Myocyte (in vitro differentiated cells): ENCODE measurements at places on chromosomes 13 and 19. TPM values are rescaled to one million over a fixed set of nuclear protein-coding genes. Genes with fewer than 3 reads are reported as not detected.
A peak's percentile ranks its signal among the peaks of the same experiment; 100 is the strongest.

Gene HSPB6
- 0.21 and 0.37 TPM in 2 replicates for total RNA-seq

Gene CEACAM8
- not detected in 2 replicates for total RNA-seq

DNA sequence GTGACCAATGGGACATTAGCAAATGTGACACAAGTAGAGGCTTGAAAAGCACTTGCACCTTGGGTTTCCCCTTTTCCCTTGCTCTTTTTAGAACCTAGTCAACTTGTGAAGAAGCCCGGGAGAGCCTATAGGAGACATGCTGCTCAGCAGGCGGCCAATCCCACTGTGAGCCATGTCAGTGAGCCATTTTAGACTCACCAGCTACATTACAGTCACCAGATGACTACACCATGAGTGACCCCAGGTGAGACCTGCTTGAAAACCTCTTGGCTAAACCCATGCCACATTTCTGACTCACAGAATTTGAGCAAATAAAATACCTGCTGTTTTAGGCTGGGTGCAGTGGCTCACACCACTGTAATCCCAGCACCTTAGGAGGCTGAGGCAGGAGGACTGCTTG lies 317.5 kb downstream of the KLF12 start:
- DNase-seq, result no peak

DNA sequence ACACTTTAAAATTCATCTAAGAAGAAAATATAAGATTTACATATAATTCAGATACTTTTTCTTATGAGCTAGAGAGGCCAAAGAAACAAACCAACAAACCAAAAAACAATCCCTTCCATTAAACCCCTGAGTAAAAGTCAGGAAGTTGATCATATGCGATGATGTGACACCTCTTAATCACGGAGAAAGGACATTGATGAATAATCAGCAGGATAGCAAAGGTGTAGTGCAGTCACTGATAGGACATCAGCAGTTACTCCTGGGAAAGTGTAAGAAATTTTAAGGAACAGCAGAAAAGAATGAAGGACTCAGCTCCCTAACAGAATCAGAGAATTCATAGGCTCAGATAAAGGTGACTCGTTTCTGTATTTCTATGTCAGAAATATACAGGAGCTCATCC lies 202.4 kb upstream of the EDNRB start:
- DNase-seq, result no peak

Gene SKA3
- total RNA-seq, result 2.5 and 3.1 TPM in 2 replicates

- no peak for DNase-seq
Observed at GRCh38 chr19:53813996-53814395, 10.1 kb downstream of the NLRP12 start.

- no peak for DNase-seq
Observed at GRCh38 chr19:43330726-43331434, 22.6 kb upstream of the CD177 start.

- DNase-seq, result no peak
Observed at GRCh38 chr19:58364146-58364545, 1.6 kb upstream of the ZNF497 start.

Gene APOC4
- total RNA-seq, result not detected in 2 replicates

Gene PET100
- total RNA-seq, result 8.8 and 15.9 TPM in 2 replicates

Gene EML2
- total RNA-seq, result 24.7 and 25.5 TPM in 2 replicates

Gene CYP2A7
- not detected in 2 replicates for total RNA-seq

- no peak for DNase-seq
Observed at GRCh38 chr19:31598730-31599238, 249.5 kb upstream of the TSHZ3 start.

Gene ZNF787
- 22.5 and 23.3 TPM in 2 replicates for total RNA-seq

GRCh38 chr19:51702103-51702824 lies 9.1 kb downstream of the SPACA6 start:
- DNase-seq, result no peak

- peak; percentile 2 for DNase-seq
Observed at GRCh38 chr13:77222000-77222690, 104.7 kb downstream of the MYCBP2 start.

Gene APLP1
- 10.4 and 30.5 TPM in 2 replicates for total RNA-seq

DNA sequence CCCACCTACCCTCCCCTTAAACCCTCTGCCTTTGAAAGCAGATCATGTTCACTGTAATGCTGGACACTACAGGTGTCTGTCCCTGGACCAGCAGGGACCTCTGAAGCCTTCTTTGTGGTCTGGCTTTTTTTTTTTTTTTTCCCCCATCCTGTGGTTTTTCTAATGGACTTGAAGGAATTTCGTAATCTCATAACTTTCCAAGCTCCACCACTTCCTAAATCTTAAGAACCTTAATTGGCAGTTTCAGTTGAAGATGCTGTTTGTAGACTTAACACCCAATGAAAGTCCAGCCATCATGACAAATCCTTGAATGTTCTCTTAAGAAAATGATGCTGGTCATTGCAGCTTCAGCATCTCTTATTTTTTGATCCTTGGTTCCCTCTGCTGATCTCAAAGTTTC lies 45.0 kb upstream of the LRCH1 start:
- DNase-seq, result no peak

Gene FGF14
- under 0.01 TPM in 1 of 2 replicates, not detected in the other for total RNA-seq

Gene IRF2BP1
- total RNA-seq, result 45.1 and 52.6 TPM in 2 replicates

Gene GEMIN7
- total RNA-seq, result 15.2 and 25.7 TPM in 2 replicates

Gene GPR12
- total RNA-seq, result not detected in 2 replicates

- DNase-seq, result peak; percentile 75
Observed at GRCh38 chr19:2273356-2274184, 8.4 kb downstream of the PEAK3 start.

GRCh38 chr19:31054430-31054829 lies 294.8 kb downstream of the TSHZ3 start:
- DNase-seq, result peak; percentile 48

DNA sequence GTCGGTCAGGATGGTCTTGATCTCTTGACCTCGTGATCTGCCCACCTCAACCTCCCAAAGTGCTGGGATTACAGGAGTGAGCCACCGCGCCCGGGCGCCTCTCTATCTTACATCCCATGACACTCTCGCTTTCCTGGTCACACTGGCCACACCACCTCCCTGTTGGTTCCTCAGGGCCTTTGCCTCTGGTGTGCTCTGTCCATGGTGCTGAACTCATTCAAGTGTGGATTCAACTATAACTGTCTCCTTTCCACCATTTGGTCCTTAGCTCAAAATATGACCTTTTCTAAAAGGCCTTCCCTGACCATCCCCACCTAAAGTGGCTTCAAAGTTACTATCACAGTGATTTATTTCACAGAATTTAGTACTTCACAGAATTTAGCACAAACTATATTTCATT lies 3.7 kb upstream of the SMIM17 start:
- peak; percentile 46 for DNase-seq

Gene LGALS4
- not detected in 2 replicates for total RNA-seq

Gene OR7C1
- 0.05 and 0.24 TPM in 2 replicates for total RNA-seq

DNA sequence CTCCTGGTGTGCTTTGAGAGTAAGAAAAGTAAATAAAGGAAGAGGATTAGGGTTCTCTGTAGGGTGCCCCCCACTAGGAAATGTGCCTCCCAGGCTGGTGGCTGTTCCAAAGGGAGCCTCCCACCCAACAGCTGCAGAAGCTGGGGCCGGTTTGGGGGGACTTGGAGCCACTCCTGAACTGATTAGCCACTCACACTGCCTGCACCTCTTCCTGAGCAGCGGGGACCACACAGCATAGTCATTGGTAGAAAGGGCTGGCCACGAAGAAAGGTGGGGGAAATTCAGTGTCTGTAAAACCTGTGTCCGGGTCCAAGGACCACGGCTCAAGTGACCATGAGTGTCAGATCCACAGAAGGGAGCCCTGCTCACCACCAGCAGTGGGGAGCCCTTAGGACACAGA lies 55.6 kb downstream of the SPACA7 start:
- DNase-seq, result no peak

GRCh38 chr13:98262292-98262691 lies 85.2 kb upstream of the RNF113B start:
- DNase-seq, result no peak

- DNase-seq, result no peak
Observed at GRCh38 chr19:2791440-2791839, 6.1 kb downstream of the THOP1 start.

DNA sequence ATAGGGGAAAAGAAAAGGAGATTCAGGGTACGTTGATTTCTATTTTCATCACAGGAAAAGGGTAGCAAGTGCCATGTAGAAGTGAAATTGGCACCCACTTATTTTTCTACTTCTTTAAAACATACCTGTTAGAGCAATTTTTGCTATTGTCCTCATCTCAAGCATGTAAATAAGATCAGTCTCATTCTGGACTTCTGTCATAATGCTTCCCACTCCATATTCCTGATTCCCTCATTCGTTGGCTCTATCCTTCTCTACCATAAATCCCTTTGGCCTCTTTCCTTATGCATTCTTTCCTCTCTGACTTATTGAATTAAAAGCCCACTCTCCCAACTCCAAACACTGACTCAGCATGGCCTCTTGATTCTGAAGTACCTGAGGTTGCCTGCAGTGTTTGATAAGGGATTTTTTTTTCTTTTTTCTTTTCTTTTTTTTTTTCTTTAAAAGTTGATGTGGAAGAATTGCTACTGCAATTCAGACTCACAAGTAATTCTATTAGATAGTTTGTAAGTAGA lies 465.7 kb downstream of the SLITRK6 start:
- no peak for DNase-seq

GRCh38 chr13:106566641-106567473 lies 1.1 kb downstream of the ARGLU1 start:
- DNase-seq, result peak; percentile 54

Gene IGFL1
- not detected in 2 replicates for total RNA-seq

Gene IL12RB1
- total RNA-seq, result not detected in 2 replicates

- no peak for DNase-seq
Observed at GRCh38 chr13:112270951-112271350, 105.2 kb upstream of the SPACA7 start.

Gene NEK3
- total RNA-seq, result 8.3 and 10.4 TPM in 2 replicates

Gene ETV2
- not detected in 2 replicates for total RNA-seq

DNA sequence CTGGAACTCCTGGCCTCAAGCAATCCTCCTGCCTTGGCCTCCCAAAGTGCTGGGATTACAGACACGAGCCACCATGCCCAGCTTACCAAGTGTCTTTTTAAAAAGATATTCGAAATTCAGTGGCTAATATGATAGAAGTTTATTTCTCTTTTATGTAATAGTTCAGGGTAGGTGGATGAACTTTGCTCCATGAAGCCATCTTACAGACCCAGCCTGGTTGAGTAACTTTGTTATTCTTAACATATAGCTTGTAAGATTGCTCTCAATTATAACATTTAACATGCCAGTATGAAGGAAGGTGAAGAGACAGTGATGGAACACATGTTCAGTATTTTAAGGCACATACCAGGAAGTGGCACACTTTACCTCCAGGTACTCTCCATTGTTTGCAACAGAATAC lies 42.4 kb downstream of the ZIC2 start:
- DNase-seq, result no peak

- no peak for DNase-seq
Observed at GRCh38 chr13:32849369-32849768, 166.9 kb upstream of the KL start.

- no peak for DNase-seq
Observed at GRCh38 chr13:25538276-25538675, 166.5 kb downstream of the ATP8A2 start.

Gene F2RL3
- total RNA-seq, result not detected in 2 replicates

Gene C19orf38
- total RNA-seq, result 0.21 and 1.1 TPM in 2 replicates

GRCh38 chr13:48977286-48977625 lies 1.5 kb downstream of the FNDC3A start:
- peak; percentile 19 for DNase-seq

DNA sequence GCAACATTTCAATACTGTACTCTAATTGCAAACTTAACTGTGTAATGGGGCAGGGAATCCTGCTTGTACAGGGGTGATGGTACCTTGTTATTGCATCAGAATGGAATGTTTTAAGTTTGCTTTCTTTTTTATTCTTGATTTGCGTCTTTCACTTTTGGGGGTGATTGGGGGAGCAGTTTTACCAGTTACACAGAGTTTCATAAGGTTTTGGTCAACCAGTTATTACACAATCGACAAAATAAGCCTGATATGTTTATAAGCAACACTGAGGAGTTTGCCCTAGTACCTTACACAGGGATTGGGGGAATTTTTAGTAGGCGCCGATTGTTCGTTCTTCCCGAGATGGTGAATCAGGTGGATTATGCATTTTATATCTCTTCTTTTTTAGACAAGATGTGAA lies 2.7 kb downstream of the KLF5 start:
- DNase-seq, result no peak

GRCh38 chr13:24176351-24177101 lies 16.0 kb downstream of the SPATA13 start:
- no peak for DNase-seq

- DNase-seq, result peak; percentile 37
Observed at GRCh38 chr19:17159466-17160393, 55.4 kb upstream of the USE1 start.

Gene RNF17
- not detected in 2 replicates for total RNA-seq

- DNase-seq, result no peak
Observed at GRCh38 chr19:50794074-50794875, 4.1 kb downstream of the ACP4 start.

Gene ZSCAN5B
- total RNA-seq, result not detected in 2 replicates

DNA sequence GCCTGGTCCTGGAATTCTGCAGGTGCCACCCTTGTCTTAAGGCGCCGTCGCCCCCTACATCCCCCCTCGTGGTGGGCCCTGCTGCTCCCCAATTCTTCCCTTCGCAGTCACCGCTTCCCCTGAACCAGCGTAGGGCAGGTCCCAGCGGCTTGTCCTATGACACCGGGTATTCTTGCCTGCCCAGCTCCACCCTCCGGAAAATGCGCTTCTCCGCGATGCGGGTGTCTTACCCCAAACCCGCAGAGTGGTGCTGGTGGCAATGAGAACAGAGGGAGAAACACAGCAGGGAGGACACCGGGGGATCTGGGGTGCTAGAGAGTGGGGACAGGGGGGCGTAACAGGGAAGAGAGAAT lies 9.0 kb downstream of the ZNF808 start:
- peak; percentile 2 for DNase-seq

- DNase-seq, result no peak
Observed at GRCh38 chr19:53357821-53358581, 7.5 kb upstream of the ZNF525 start.

GRCh38 chr13:113119822-113120189 lies 2.8 kb upstream of the F10 start:
- DNase-seq, result no peak

Gene SSC5D
- total RNA-seq, result 1.2 and 2.1 TPM in 2 replicates

Gene ARRDC2
- 3.8 and 6.3 TPM in 2 replicates for total RNA-seq

Gene STOML3
- total RNA-seq, result not detected in 2 replicates

- no peak for DNase-seq
Observed at GRCh38 chr19:29711584-29712132, 3.4 kb downstream of the C19orf12 start.
